Anterior cingulate cortex (tissue), 58 donors: ENCODE measurements at places on chromosomes 6 and 20.

GRCh38 chr6:149855040-149855654 lies 9.0 kb downstream of the LRP11 start:
- DNase-seq = no peak

DNA sequence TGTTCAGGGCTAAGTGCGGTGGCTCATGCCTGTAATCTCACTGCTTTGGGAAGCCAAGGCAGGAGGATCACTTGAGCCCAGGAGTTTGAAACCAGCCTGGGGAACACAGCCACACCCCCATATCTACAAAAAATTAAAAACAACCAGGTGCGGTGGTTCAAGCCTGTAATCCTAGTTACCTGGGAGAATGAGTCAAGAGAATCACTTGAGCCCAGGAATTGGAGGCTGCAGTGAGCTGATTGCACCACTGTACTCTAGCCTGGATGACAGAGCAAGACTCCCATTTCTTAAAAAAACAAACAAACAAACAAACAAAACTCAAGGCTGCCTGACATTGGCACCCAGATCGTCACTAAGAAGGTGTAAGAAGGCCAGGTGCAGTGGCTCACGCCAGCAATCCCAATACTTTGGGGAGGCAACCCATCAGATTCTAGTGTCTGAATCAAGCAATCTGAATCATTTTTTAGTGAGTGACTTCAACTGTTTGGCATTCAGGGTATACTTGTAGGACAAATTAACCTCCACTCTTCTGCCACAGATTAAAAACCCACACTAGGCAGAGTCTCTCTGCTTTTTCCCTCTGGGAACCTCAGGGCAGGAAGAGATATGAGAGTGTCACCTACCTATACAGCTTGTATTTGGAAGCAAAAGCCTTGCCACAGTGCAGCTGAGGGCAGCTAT lies 6.1 kb downstream of the PLAGL2 start:
- DNase-seq = no peak

- DNase-seq = no peak
Measured at GRCh38 chr6:43757966-43758616, 11.9 kb upstream of the VEGFA start.

DNA sequence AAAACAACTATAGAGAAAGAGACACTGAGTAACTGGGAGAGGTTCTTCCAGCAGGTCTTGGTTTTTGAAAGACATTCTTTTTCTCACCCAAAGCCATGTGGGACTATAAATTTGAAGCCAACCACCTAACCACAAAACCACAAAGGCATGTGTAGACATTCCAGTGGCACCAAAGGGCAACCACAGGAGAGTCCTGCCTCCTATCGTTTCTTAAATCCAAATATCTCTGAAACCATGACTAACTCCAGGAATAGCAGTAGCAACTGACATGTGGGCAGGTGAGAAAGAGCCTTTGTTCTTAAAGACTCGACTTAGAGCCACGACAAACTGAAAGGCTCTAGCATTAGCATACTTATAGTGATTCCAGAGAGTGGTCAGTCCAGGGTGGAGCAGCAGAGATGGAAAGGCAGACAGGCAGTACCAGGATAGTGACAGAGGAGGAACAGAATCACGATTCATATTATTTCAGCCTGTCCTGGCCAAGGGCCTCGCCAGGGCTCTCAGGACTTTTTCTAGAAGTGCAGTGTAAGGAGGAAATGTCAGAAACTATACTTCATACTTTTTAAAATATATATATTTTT lies 9.4 kb upstream of the COL9A1 start:
- no peak for DNase-seq

GRCh38 chr6:114151064-114151690 lies 180.2 kb upstream of the HDAC2 start:
- no peak for DNase-seq

GRCh38 chr20:62244644-62245108 lies 6.4 kb downstream of the OSBPL2 start:
- DNase-seq = no peak

GRCh38 chr6:7035837-7036249 lies 71.9 kb upstream of the RREB1 start:
- no peak for DNase-seq

- no peak for DNase-seq
Measured at GRCh38 chr20:61766921-61767610, 298.6 kb downstream of the TAF4 start.

DNA sequence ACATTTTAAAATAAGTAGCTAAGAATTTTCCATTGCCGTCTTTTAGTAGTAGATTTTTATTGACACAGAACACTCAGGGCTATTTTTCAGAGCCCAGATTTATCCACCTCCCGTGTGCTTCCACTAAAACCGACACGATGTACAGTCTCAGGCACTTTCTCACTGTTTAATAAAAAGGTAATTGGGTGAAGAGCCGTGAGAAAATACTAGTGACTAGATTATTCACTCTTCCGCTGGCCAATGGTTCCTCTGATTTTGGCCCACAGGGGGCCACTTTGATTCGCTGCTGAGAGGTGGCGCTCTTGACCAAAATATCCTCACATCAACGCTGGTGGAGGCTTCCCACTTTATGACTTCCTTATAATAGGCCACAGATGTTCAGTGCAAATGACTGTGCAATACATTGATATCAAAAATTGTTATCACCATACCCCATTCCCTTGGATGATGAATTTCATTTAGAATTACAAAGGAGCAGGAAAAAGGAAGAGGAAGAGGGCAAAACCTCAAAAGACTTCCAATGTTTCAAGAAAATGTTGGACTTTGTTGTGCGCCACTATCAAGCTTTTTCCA lies 12.3 kb upstream of the HDDC2 start:
- DNase-seq = peak; percentile 54
